ENCODE measurements at places on chromosomes 7 and 10.

GRCh38 chr10:100128951-100129350 is 47.3 kb upstream of the CPN1 start:
- no peak for DNase-seq

GRCh38 chr7:8147760-8148463 is 114.1 kb downstream of the ICA1 start:
- DNase-seq = no peak

DNA sequence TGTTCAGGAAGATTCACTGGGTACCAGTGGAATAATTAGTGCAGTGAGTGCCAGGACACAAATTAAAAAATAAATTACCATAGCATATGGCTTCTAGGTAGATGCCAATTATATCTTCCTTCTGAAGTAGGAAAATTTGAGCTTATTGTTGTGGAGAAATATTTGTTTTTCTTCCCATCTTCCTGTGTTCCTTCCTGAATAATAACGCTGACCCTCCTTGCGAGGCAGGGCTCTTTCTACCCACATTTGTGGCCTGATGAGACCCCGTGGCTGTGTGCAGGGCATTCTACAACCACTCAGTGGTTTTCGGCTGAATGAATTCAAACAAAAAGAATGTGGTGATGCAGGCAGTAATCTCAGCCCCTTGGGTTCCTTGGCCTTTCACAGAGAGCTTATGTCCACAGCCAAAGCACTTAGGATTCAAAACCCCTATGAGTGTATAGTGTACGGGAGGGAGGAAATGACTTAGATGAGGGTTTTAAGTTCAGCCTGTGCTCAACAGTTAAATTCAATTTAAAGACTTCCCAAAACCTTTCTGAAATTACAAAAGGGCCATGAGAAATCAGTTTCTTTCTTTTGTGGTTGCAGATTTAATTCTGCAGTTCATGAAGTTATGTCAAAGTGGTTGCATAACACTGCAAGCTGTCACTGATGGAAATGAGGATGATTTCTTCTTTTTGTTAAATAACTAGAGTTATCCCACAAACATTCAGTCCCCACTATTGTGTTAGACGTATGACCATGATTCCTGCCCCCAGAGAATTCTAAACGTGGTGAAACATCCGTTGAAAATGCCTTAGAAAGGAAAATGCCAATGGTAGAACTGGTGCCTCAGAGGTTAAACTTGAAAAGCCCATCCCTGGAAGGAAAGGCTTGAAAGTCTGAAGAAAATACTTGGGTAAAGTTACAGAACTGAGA is 255.3 kb downstream of the FZD1 start:
- DNase-seq = no peak

DNA sequence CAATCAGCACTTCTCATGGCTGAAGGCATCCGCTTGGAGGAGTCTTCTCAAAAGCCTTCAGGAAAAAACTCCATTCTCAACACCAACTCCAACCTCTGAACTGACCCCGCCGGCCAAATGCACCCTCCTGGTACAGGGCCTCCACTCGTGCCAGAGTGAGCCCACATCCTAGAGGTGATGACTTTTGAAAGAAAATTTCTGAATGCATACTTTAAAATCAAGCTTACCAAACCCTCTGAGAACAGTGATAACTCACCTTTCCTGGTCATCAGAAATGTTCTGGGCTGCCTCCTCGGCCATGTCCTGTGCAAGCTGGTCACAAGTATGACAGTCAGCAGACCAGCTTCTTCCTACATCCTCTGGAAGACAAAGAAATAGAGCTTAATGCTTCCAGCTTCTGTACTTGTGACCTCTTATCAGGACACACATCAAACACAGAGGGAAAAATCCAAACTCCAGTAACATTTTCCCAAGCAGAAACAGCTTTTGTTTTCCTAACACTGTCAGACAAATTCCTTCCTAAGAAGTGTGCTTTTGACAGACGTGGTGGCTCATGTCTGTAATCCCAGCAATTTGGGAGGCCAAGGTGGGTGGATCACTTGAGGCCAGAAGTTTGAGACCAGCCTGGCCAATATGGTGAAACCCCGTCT is at the start of gene PKD1L1:
Gene PKD1L1 (minus strand): TSS at position 326 of the 650 bp plus-strand sequence. CDS start 26 bp downstream, at position 300.
- no peak for DNase-seq

- no peak for DNase-seq
Measured at GRCh38 chr10:133069033-133069525, 18.6 kb upstream of the ADGRA1 start.

- no peak for DNase-seq
Measured at GRCh38 chr7:95365151-95365550, 31.0 kb downstream of the PON3 start.

- DNase-seq = no peak
Measured at GRCh38 chr10:114869520-114869892, 47.9 kb downstream of the FHIP2A start.

DNA sequence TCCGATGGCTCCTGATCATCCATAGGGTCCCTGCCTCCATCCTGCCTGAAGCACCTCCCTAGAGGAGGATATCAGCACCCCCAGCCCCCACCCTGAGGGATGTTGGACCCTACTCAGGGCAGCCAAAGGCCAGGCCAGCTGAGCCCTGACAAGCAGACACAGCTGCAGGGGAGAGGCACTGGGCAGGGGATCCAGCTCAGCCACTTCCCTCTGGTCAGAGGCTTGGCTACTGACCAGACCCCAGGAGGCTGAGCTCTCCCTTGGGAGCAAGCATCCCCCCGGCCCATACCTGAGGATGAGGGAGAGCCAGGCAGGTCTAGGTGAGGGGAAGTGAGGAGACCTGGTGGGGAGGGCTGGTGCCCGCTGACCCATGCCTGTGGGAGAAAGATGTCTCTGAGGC is 6.6 kb downstream of the LDB3 start:
- no peak for DNase-seq

DNA sequence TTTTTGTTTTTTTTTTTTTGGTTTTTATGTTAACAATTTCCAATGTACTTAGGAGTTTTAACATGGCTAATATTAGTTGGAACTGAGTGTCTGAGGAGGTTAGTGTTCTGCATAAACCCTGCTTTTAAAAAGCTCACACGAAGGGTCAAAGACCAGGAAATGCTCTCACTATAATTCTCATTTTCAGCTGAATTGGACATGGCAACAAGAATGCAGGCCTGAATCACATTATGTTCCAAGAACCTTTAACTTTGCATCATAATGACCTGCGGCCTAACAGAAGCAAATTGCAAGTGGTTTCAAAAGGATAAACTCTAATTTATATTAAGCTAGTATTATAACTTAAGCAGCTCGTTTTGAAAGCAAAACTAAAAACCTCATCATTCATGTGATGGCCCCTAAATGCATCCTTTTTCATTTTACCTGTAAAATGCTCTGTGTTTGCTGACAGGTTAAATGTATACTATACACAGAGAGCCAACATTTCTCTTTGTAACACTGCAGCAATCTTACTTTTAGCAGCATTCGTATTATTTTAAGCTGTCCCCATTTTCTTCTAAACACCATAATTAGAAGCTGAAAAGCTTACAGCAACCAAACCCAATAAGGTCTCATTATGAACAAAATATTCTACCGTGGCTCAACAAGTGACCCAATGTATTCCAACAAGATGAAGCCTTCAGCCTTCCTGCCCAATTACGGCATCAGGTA is 242.8 kb upstream of the SP4 start:
- no peak for DNase-seq

DNA sequence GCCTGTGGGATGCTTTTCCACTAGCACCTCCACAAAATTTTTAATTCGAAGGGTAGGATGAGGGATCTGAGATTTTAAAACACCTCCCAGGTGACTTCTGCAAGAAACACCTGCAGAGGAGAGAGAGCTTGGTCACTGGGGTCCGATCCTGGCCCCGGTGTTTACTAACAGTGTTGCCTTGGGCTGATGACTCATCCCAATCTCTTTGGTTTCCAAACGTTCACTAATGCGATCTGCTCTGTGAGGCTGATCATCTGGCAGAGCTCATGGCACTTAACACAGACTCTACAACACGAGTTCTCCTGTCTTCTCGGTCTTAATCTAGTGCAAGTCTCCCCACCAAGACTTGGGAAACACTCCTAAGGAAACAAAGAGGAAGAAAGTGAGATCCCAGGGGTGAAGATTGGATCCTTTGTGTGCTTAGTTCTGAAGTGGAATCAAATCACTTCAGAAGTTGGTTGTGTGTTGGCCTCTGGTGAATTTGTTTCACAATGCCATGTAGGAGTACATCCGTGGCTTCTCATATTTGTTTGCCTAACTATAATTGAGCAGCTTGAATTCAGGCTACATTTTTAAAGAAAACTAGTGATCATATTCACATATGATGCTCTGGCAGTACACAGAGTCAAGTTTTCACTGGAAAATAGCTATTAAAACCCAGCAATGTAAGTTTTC is 407.9 kb downstream of the NRG3 start:
- DNase-seq = no peak

GRCh38 chr7:90192876-90193750 is 18.4 kb upstream of the STEAP2 start:
- DNase-seq = no peak

DNA sequence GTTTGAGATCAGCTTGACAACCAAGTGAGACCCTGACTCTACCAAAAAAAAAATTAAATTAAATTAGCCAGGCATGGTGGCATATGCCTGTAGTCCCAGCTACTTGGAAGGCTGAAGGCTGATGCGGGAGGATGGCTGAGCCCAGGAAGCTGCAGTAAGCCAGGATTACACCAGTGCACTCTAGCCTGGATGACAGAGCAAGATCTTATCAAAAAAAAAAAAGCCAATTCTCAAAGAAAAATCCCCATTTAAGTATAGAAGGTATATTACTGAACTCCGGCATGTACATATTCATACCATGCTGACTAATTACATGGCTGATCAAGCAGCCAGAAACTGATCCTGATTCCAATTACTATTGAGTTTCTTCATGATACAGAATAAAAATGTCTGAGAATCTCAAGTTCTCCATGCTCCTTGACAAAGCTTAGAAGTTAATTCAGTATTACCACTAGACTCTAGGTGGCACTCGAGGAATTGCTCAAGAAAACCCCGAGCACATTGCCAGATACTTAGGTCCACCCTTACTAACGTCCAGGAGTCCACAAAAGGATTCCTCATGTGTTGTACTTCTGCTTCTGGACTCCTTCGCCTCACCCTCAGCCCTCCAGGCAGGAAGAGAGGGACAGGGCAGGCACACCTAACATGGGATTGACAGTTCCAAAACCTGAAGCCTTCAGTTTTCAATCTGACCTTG is 148.9 kb downstream of the PARD3 start:
- no peak for DNase-seq

DNA sequence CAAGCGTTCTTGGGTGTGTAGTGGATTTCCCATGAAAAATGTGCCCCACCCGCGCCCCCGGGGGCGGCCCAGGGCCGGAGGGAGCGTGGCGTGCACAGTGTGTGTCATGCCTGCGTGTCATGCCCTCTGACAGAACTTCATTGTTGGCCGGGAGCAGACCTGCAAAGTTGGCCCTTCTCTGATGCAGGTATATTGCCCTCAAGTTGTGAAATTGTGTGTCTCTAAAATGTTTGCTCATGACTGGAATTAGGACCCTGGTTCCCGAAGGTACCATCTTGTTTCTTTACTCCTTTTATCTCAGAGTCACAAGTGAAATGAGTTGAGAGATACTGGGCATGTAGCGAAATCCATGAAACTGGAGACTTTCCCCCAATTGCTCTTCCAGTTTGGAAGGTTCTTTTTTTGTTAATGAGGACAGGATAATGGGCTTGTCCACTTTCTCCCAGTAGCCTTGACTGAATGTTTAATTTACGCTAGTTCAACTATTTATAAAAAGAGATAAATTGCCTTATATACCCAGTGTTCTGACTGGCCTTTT is 26.2 kb downstream of the ADK start:
- no peak for DNase-seq

DNA sequence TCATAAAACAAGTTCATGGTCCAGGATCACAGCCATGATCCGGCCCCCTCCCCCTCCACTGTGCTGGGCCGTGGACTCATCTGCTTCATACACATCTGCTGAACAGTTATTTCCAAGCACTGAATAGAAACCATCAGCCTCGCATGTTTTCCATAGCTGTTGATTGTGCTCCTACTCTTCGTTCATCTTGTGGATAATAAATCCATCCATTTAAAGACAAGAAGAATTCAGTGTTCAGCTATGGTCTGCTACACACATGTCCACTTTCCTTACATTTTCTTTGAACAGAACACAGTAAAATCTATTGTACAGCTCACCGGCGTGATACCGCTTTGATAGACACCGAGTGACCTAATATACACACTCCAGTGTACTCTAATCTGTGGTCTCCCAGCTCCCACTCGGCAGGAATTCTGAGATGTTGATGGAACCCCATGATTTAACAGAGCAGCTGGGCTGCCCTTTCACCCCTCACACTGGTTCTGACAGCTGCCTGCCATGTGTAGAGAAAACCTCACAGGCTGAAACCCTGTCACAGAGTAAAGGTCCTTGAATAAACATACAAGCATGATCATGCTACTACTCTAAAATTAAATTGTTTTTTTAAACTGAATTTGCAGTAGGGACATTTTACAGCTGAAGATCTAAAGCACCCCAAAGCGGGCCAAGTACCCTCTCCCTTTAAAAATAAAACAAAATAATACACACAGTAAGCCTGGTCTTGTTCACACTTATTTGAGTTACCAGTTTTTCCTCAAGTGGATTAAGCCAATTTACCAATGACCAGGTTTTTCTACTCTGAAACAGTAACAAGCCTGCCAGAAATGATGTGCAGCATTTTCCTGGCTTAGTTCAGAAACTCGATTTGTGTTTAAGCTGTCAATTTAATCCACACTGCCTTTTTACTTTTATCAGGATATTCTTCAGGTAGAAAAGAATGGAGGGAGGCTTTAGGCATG is 95.1 kb upstream of the FZD1 start:
- no peak for DNase-seq

- no peak for DNase-seq
Measured at GRCh38 chr7:728602-729001, 1.5 kb upstream of the PRKAR1B start.

DNA sequence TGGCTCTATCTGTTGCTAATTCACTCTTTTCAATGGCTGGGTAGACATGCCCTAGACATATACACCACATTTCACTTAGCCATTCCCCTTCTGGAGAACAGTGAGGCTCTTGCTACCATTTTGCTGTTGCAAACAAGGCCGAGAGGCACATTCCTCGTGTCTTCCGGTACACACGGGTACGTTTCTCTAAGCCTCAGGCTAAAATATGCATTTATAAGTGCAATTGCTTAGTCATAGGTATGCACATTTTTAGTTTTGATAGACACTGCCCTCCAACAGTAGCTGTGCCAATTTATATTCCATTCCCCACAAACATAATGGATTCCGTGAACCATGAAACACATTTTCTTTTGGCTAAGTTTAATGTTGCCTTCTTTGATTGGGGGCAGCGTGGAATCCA is 13.2 kb downstream of the CHAT start:
- DNase-seq = no peak
